Pulmonary artery endothelial cell (primary cell): ENCODE measurements at places on chromosomes 2 and 18. TPM values are rescaled to one million over a fixed set of nuclear protein-coding genes. Genes with fewer than 3 reads are reported as not detected.

Gene SKOR2
- not detected in 2 replicates for total RNA-seq

Gene LCT
- total RNA-seq, result not detected in 2 replicates

Gene REG3A
- total RNA-seq, result not detected in 2 replicates

Gene DYNAP
- not detected in 2 replicates for total RNA-seq

Gene ING5
- 25.0 and 36.6 TPM in 2 replicates for total RNA-seq
